ENCODE measurements at places on chromosomes 6 and 20.

DNA sequence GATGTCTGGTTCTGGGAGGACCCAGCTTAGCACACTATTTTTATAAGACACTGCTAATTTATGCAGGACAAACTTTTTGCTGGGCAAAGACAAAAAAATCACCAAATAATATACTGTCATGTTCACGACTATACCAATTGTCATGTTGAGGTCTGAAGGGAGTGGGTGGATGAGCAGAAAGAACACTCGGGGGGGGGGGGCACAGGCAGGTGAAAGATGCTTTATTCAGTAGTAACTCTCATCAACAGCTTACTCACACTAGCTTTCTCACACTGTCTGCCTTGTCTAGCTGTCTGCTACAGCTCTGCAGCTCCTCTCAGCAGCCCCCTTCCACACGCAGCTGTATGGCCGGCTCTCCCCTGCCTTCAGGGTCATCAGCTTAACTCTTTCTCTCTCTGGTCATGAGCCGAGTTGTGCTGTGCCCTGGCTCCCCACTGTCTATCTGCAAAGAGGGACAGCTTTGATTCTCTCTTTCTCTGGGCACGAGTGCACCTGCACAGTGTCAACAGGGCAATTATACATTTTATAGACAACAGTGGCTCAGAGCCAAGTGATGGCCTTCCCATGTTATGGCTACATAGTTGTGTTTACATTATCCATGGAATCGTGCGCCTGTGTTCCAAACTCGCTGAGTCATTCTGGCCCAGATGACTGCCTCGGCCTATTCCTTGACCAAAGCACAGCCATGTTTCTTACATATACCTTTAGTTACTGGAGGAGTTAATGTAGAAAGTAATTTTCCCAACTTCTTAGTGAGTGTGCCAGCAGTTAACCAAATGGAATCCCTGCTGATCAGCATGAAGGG, 187.7 kb upstream of the PRSS16 start:
- DNase-seq: no peak

DNA sequence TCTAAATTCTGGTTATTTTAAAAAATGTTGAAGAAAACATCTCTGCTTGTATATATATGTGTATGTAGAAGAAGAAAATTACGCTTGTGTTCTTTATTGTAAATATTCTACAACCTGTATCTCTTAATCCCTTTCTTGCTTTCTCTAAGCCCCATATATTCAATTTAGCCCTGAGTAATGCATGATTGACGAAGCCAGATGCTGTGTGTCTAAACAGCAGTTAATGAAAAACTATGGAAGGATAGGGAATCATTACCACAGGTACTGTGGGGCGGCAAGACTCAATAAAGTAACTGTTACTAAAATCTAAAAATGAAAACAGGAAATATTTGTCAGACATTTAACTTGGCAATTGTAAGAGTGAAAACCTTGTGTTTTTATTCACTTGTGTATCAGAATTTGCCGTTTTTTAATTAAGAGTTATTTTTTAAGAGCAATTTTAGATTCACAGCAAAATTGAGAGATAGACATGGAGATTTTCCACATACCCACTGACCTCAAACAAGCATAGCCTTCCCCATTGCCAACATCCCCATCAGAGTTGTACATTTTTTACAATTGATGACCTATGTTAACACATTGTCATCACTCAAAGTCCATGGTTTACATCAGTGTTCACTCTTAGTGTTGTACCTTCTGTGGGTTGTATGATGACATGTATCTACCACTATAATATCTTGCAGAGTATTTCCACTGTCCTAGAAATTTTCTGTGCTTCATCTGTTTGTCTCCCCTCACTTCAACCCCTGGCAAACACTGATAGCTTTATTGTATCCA, 76.7 kb downstream of the BCKDHB start:
- no peak for DNase-seq

DNA sequence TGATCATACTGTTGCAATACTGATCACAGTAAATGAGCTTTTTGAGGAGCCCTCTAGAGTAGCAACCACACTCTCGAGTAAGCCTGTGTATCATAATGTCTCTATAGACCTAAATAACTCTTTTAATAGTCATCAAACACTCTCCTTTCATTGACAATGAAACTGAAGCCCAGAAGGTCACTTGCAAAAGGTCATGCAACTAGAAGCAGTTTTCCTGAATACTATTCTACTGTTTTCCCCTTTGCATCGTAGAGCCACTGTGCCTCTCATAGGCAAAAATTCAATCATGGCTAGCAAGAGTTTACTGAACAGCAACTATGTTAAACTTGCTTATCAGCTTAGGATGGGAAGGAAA, 105.3 kb downstream of the HIVEP2 start:
- DNase-seq: no peak

DNA sequence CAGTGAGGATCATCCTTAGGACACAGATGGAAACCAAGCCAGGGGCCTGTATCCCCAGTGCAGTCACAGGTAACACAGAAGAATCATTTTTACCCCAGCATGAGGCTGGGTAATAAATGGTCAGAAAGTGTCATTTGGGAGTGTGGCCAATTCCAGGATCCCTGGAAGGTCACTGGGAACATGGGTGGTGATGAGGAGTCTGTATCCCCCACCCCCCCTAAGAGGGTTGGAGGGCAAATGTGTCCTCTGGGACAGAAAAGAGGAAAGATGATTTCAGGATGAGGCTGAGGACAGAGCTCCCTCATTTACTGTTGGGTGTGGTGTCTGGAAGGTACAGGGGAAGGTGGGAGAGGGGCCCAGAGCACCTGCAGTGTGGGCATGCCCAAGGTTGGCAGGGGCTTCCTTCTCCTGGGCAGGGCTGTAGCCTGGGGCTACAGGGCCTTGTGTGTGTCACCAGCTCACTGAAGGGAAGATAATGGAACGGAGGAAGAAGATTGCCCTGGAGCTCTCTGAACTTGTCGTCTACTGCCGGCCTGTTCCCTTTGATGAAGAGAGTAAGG, 34.5 kb downstream of the PLCG1 start:
- DNase-seq: no peak

DNA sequence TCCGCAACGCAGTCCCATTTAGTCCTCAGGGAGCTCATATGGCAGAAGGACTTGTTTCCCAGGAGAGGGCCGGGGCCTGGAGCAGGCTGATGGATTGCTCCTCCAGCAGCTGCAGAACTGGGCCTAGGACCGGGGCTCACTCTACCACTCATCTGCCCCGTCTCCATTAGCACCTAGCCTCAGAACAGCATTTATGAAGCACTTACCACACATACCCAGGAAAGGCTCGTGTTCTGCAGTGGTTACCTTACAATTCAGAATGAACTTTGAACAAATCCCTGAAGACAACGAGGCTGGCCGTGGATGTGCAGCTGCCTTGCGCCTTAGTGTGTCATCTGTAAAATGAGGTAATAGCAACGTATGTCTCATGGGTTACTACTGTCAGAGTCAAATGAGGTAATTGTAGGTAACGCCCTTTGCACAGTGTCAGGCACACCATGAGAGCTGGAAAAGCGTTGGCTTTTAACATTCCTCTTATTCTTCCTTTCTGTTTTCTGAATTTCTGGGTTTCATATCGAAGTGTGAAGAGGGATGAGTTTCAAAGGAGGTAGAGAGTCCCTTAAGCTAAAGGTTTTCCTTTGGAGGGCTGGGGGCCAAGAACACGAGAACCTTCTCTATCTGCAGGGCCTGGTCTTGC, 46.3 kb upstream of the CD93 start:
- DNase-seq: peak; percentile 36

DNA sequence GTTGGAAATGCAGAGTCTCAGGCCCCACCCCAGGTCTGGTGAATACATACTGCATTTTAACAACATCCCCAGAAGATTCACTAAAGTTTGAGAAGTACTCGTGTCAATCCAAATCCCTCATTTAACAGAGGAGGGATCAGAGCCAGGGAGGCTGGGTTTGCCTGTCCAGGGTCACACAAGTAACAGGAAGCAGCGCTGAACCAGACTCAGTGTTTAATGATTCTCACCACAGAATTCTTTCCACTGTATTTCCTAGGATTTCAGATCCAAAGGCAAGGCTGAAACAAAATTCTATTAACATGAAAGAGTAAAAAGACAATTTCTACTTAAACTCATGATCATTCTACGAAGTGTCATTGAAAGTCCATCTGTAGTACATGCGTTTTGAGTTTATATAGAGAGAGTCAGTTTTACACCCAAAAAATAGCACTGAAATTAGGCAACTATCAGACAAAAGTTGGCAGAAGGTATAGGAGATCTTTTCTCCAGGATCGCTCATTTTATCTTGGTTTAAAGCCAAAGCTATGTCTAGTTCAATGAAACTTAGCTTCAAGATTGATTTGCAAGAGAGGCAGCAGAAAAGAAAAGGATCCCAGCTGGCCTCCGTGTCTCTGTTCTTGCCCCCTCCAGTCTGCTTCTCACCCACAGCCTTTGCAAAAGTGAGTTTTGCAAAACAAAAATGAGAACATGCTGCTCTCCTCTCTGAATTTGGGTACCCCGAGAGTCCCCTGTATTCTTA, 6.0 kb upstream of the AGPAT4 start:
- no peak for DNase-seq

DNA sequence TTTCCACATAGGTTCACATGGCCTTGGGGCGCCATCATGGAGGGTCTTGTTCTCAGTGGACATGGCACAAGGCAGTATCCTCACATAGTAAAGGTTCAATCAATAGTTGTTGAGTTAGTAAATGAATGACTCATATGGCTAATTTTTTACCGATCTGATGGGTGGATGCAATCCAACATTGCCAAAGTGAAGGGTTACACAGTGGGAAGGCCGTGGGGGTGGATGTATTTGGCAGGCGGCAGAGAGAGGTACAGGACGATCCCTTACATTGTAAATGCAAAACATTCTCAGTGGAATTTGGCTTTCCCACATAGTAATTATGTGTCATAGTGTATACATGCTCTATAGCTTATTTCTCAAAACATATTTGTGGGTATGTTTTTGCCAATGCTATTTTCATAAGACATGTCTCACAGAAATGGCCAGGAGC, 21.0 kb upstream of the PDE7B start:
- no peak for DNase-seq

All from hepatocyte (in vitro differentiated cells).